Stimulated activated naive B cell treated with anti-CD40 and anti-IgM and Interleukin-4, amounts not matched to agents 10 μg/mL and 1 μg/mL and 100 μg/mL, for 72 hours (primary cell): ENCODE measurements at places on chromosomes 12 and 14.

DNA sequence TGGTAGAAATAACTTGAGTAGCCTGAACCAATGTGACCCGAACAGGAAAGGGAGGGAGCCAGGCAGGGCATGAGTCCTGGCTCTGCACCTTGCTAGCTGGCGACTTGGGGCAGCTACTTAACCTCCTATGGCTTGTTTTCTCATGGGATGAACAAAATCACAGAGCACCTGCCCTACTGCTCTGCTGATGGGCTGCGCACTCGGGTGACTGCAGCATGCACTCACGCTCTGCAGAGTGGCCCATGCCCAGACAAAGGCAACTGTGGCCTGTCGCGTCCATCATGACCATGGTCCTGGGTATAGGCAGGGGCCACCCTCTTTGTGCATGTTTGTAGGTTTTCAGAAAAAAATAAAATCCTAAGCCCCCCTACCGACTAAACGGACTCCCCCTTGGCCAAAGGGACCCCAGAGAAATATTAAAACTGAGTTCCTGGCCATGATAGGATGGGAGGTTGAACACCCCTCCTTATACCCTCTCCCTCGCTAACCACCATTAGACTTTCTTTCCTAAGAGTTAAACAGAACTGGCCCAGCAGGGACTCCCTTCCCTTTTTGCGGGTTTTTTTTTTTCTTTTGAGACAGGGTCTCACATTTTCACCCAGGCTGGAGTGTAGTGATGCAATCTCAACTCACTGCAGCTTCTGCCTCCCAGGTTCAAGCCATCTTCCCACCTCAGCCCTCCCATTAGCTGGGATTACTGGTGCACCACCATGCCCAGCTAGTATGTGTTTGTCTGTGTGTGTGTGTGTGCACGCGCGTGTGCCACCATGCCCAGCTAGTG, 32.5 kb downstream of the VWF start:
- DNase-seq: no peak

DNA sequence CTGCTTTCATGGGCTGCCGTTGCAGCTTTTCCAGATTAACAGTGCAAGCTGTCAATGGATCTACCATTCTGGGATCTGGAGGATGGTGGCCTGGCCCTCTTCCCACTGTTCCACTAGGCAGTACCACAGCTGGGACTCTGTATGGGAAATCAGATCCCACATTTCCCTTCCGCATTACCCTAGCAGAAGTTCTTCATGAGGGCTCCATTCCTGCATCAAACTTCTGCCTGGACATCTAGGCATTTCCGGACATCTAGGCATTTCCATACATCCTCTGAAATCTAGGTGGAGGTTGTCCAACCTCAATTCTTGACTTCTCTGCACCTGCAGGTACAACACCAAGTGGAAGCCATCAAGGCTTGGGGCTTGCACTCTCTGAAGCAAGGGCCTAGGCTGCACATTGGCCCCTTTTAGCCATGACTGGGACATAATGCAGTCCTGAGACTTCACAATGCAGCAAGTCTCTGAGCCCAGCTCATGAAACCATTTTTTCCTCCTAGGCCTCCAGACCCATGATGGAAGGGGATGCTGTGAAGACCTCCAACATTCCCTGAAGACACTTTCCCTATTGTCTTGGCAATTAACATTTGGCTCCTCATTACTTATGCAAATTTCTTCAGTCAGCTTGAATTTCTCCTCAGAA, 863.3 kb downstream of the C12orf50 start:
- DNase-seq: no peak

DNA sequence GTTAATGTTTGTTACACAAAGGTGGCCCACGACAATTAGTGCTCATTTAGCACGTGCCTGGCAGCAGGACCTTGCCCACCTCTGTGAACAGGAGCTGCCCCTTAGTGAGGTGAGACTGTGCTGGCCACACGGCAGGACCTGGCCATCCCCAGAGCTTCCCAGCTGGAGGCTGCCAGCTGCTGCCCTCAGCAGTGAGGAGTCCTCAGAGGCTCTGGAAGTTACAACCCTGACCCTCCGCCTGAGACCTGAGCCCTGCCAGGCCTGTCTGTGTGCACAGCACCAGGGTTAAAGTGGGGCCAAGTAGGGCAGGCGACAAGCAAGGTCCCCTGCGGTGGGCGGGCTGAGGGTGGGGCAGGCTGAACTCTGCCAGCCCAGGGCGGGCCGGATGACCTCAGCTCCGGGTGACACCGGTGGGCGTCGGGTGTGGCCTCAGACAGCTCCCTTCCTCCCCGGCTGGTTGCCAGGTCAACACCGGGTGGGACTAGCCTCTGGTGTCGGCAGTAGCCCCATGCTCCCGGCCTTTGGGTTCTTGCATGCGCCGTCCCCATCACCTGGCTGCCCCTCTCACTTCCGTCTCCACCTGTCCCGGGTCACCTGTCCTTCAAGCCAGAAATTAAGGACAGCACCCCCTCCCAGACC, 9.2 kb upstream of the LBHD2 start:
- no peak for DNase-seq

- DNase-seq: no peak
These were observed 42.8 kb upstream of the SCN8A start for GRCh38 chr12:51548241-51548640.

DNA sequence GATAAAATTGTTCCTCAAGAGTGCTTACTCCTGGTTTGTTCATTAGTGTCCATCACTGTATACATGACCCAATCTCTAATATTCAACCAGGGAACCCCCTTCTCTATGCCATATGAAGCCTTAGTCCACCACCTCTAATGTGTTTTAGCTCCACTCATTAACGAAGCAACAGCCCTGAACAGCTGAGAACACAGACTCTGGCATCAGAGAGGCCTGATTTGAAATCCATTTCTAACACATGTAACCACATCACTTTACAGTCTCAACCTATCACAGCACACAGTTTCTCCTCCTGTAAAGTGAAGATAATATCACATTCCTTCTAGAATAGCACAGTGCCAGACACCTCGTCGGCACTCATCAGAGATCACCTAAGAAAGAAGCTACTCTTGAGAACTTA, 64.3 kb downstream of the C2CD5 start:
- DNase-seq: no peak

GRCh38 chr12:52186118-52186840, 5.5 kb downstream of the KRT80 start:
- DNase-seq: no peak

GRCh38 chr12:39617887-39618286, 1.7 kb downstream of the ABCD2 start:
- no peak for DNase-seq
